ENCODE measurements at places on chromosomes 12 and 14.

- no peak for DNase-seq
Measured at GRCh38 chr12:4196805-4197420, 76.6 kb upstream of the CCND2 start.

DNA sequence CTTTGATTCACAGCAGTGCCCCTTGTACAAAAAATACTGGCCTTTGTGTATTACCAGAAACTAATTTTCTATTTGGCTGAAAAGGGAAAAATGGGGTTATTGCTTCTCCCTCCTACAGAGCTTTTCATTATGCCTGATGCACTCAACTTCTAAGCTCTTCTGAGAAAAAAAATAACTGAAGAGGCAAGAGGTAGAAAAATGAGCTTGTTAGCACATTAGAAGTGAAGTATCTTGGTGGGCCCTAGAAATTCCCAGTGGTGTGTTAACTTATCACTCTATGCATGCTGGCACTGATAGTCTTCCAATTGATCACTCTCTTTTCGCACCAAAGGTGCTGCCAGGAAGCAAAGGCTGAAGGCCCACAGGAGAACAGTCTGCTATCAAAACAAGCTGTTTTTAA lies 17.1 kb downstream of the INSM2 start:
- DNase-seq: no peak

- no peak for DNase-seq
Measured at GRCh38 chr12:14169281-14169680, 187.9 kb upstream of the GRIN2B start.

GRCh38 chr14:68639758-68640574 lies 152.9 kb downstream of the ZFP36L1 start:
- DNase-seq: no peak

- no peak for DNase-seq
Measured at GRCh38 chr14:106792543-106792942, 1266.2 kb downstream of the TMEM121 start.

GRCh38 chr12:84912198-84913128 lies at the start of gene SLC6A15:
Gene SLC6A15 (minus strand): TSS chr12:84912799. CDS start chr12:84892120, 20,679 bp downstream.
- no peak for DNase-seq

DNA sequence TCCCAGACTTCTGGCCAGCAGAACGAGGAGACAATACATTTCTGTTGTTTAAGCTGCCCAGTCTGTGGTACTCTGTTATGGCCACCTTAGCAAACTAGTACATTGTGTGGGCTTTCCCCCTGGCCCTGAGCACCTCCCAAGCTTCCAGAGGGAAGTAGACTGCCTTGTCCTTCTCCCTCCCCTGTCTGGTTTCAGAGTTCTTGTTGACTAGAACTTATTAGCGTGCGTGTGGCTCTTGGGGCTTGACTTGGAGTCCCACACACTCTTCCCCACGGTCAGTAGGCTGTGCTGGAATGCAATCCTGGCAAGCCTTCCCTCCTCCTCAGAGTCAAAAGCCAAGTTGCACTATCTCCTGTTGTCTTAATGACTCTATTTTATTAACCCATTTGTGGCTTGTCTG lies 27.7 kb downstream of the FBLN5 start:
- DNase-seq: no peak

DNA sequence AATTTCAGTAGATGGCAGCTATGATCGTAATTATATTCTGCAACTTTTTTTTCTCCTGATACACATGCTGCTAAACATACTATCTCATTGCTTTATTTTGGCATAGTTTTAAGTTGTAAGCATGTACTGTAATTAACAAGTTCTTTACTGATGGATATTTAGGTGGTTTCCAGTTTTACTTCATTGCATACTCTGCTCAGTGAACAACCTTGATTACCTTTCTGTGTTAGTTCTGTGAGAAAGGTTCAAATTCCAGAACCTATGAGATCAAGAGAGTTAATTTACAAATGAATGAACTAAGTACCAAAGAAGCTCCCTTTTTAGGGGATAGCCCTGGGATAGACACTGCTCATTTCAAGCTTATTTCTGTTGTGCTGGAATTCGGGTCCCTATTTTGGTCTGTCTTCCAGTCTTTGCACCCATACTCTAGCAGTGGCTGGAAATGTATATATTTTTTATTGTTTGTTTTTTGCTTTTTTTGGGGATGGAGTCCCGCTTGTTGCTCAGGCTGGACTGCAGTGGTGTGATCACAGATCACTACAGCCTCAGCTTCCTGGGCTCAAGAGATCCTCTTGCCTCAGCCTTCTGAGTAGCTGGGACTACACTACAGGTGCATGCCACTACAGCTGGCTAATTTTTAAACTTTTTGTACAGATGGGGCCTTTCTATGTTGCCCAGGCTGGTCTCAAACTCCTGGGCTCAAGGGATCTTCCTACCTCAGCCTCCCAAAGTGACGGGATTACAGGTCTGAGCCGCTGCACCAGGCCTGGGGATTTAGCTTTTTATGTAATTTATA lies 10.6 kb downstream of the PAPOLA start:
- no peak for DNase-seq

DNA sequence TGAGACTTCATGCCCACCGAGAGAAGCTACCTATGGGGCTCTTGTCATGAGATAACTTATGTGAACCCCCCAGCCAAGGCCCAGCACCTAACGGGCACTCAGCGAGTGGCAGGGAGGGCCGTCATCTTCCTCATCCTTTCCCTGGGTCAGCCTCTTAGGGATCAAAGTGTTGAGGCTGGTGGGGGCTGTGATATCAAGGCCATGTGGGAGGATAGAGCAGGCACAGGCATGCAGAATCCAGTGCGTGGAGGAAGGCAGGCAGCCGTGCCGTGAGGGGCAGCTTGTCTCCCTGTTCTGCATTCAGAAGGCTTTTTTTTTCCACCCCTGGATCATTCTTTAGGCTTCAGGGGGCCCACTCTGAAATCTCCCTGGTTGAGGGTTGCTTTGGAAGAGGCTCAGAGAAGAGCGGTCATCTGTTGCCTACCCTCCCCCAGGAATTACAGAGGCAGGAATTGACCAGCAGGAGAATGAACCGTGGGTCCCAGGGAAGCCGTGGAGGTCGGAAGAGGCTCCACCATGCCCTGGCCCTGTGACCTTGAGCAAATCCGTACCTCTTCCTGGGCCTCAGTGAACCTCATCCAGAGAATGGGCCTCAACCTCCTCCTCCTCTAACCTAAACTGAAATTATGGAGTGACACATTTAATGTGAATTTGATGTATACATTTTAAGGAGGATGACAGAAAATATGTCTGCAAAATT lies 62.8 kb downstream of the BEGAIN start:
- no peak for DNase-seq

GRCh38 chr14:71661441-71661840 lies 270.8 kb upstream of the RGS6 start:
- DNase-seq: no peak

DNA sequence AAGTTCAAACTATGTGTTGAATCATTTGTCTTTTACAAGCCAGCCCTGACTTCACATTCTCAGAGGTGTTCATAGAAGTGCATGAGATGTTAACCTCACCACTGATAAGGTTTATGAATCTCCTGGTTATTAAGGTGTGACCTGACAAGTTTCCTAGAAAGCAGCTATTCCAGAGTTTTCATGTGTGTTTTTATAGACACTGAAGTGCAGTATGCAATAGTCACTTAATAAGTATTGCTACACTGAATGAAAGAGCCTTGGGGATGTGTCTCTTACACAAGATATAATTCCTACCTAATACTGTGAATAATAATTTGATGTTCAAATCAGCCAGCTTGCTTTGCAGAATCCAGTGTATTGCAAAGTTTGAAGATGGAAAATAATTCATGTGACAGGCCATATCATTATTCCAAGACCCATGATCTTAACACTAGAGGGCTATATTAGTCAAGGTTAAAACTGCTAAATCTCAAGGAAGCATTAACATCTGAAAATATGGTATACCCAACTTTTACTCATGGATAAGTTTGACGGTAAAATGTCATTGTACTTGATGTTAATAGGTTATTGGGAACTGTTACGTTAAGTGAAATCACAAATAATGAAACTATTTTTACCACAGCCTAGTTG lies 13.0 kb downstream of the SLC25A3 start:
- no peak for DNase-seq

DNA sequence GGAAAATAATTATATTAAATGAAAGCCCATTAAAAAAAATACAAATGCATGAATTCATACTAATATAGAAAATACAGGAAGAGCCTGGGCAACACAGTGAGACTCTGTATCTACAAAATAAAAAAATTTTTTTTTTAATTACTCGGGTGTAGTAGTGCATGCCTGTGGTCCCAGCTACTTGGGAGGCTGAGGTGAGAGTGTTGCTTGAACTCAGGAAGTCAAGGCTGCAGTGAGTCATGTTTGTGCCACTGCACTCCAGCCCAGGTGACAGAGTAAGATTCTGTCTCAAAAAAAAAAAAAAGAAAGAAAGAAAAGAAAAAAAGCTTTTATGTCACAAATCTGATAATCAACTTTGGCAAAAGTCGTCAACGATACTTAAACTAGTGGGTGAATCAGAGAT lies 80.6 kb upstream of the PLEKHA5 start:
- no peak for DNase-seq

Measured in cortex of kidney (tissue), 1 donor.